ENCODE measurements at places on chromosomes 7 and 10.

DNA sequence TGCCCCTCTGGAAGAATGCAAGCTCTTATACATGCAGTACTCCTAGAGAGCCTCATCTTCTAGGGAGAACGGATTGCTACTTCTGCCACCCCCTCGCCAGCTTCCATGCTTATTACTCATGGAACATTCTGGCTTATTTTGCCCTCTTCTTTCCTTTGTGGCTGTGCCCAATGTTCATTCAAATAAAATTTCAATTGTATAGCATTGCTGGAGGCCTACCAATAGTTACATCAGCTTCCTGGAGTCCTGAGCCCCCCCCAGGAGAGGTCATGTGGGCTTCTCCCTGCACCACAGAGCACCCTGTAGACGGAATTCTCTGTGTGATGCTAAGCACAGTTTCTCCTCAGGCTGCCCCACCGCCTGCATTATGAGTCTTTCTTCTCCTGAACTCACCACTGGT is 1094.0 kb downstream of the KCNMA1 start:
- no peak overlapping the region for H3K27ac ChIP-seq
- H3K27me3 ChIP-seq = no peaks in the 10 kb centered on the region
- DNase-seq = no peak

GRCh38 chr10:93425861-93426260 is 56.3 kb downstream of the MYOF start:
- no peaks in the 10 kb centered on the region for H3K27me3 ChIP-seq
- H3K4me1 ChIP-seq = no peaks in the 10 kb centered on the region
- no peaks in the 10 kb centered on the region for H3K36me3 ChIP-seq
- no peak overlapping the region for H3K27ac ChIP-seq

DNA sequence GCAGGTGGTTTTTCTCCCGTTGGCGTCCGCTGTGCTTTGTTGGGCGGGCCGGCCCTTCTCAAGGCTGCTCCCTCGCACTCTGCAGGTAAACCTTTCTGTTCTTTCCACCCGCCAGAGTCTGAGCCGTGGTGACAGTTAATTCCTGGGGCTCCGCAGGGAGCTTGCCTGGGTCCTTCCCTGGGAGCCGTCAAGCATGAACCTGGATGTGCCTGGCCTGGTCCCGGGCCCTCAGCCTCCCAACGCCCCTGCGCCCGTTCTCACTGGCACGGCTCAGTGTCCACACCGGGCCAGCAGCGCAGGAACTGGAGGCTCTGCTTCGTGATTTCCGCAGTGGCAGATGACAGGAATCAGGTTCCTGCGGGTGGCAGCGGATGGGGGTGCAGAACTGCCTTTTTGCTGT is 10.9 kb upstream of the NKX6-2 start:
- H3K27me3 ChIP-seq = no peaks in the 10 kb centered on the region
- no peaks in the 10 kb centered on the region for H3K36me3 ChIP-seq
- H3K4me1 ChIP-seq = no peaks in the 10 kb centered on the region
- no peak overlapping the region for H3K4me3 ChIP-seq
- no peak overlapping the region for H3K27ac ChIP-seq
- no peak for DNase-seq

GRCh38 chr7:18393465-18394118 is 102.0 kb upstream of the HDAC9 start:
- no peak overlapping the region for H3K4me3 ChIP-seq
- DNase-seq = no peak
- no peaks in the 10 kb centered on the region for H3K36me3 ChIP-seq
- H3K4me1 ChIP-seq = no peaks in the 10 kb centered on the region
- H3K27ac ChIP-seq = no peak overlapping the region
- no peaks in the 10 kb centered on the region for H3K27me3 ChIP-seq

DNA sequence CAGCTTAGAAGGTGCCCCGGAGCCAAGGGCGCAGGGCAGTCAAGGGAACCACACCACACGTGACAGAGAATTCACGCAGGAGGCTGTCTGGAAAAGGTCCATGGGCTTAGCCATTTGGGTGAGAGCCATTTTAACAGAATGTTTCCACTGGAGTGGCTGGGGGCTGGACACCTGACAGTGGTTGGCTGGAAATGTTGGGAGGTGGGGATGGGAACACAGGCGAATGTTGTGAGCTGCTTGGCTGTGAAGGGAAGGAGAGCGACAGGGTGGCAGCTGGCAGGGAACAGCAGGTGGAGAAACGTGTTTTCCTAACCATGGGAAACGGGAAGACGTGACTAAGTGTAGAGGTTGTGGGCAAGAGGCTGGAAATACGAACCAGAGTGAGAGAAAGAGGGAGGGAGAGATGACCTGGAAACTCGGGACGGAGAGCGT is 100.5 kb upstream of the ZNF32 start:
- H3K27me3 ChIP-seq = no peaks in the 10 kb centered on the region
- no peaks in the 10 kb centered on the region for H3K4me1 ChIP-seq
- peak; percentile 2 for DNase-seq
- no peaks in the 10 kb centered on the region for H3K36me3 ChIP-seq

GRCh38 chr7:47326808-47327207 is 255.1 kb downstream of the TNS3 start:
- peaks cover 3% of the 10 kb centered on the region for H3K36me3 ChIP-seq
- H3K4me3 ChIP-seq = no peak overlapping the region
- H3K27ac ChIP-seq = no peak overlapping the region
